IPS DF 6.9 (cell line): ENCODE measurements at places on chromosomes 2 and 18.

- DNase-seq: no peak
Measured at GRCh38 chr2:134764164-134764563, 45.4 kb upstream of the TMEM163 start.

- DNase-seq: no peak
Measured at GRCh38 chr2:59947917-59948541, 605.4 kb downstream of the BCL11A start.

GRCh38 chr2:119414894-119415293 is 16.8 kb upstream of the TMEM37 start:
- DNase-seq: no peak

- no peak for DNase-seq
Measured at GRCh38 chr2:237027712-237028029, 58.0 kb upstream of the COPS8 start.

DNA sequence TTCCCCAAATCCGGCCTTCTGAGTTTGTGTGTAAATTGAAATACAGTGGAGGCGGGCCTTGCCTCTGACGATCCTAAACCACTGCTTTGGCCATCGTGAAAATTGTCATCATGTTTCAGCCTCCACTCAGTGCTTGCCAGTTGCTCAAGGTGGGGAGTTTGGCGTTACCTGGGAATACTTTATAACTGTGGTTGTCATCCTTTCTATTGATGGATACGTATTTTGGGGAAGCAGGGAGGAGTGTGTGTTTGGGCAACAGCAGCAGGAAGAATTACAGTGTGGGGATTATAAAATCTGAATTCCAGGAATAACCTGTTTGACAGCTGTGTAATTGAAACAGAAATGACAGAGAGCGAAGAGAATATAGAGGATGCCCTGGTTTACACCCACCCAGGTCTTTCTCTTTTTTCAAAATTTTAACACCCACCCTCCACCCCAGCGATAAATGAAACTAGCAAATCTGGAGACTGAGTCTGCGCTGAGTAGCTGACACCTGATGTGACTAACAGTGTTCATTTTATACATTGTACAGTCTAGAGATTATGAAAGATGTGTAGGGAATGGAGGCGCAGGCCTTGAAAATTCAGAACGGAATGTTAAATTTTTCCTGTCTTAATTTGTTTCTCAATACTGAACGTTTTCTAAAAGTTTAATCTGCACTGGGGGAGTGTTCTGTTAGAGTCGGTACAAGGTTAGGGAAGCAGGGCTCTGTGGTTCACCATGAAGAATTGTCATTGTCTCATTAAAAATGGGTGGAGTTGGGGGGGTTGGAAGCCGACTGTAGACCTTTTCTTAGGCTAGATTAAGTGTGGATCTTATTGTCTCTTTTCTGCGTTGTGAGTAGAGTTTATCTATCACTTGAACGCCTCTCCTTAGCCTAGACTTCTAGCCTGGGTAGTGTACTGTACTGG is 1.6 kb downstream of the MAP4K4 start:
- no peak for DNase-seq
